NCI-H2227 treated with DMSO at 0.1 percent for 48 hours (cell line): ENCODE measurements at places on chromosomes 12 and 14.

GRCh38 chr12:54596526-54596946 lies 8.1 kb upstream of the PPP1R1A start:
- DNase-seq, result peak; percentile 26

DNA sequence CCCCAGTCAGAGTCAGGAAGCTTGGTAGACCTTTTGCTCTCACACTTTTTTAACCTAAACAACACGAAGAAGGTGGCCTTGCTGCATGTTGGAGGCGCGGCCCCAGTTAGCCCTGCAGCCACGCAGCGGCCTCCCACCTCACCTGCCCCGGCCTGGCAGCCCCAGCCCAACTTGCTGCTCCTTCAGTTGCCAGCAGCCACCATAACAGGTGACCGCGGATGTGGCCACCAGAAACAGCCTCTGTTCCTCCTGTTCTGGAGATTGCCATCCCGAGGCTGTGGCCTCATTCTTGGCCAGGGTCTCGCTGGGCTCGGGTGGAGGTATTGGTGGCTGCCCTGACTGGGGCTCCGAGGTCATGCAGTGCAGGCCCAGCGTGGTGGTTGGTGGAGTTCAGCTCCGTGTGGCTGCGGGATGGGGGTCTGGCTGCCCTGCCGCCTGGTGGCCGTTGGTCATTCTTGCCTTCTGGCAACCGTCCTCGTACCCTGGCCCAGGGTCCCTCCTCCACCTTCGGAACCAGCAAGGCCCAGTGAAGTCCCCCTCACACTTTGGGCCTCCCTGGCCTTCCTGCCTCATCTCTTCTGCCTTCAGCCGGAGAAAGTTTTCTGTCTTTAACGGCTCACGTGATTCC lies 20.7 kb upstream of the TEX22 start:
- no peak for DNase-seq

DNA sequence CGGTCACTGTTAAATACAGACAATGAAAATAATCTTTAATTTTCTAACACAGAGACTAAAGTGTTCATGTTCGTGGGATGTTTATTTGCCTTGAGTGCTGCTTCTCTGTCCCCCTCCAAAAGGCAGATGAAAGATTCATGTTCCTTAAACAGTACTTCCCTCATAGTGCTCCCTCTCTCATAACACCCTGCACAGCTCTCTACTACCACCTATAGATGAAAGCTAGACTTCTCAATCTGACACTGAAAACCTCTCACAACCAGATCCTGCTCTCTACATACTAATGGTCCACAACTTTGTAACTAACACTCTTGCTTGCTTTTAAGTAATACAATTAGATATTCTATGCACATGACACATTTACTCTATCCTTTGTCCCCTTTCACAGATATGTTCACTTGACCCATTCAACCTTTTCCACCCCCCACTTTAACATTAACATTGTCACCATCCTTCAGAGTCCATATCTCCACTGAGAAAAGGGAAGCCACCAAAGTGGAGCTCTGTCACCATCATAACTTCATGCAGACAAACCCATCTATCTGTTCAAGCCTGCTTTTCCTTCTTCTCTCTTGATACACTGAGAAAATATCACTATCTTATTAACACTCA lies 266.4 kb upstream of the USP15 start:
- DNase-seq, result no peak

DNA sequence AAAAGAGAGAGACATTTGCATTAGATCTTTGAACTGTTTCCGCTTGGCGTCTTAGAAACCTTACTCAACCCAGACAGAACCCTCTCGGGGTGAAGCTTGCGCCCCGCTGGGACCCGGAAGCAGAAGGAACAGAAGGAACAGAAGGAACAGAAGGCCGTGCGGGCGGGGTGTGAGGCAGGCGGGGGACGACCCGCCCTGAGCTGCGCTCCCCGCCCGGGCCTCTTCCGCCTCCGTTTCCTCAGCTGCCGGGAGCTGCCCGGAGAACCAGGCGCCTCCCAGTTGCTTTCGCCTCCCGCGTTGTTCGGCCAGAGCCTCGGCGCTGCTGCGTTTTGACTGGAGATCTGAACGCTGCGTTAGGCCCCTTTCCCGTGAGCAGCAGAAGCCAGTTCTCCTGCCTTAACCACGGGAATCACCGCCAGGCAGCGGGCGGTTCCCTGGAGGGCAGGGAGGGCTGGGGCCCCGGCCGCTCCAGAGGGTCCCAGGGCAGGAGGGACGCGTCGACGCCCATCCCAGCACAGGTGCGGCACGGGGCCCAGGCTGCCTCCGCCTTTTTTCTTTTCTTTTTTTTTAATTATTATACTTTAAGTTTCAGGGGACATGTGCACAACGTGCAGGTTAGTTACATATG lies 19.3 kb upstream of the MMP17 start:
- no peak for DNase-seq

DNA sequence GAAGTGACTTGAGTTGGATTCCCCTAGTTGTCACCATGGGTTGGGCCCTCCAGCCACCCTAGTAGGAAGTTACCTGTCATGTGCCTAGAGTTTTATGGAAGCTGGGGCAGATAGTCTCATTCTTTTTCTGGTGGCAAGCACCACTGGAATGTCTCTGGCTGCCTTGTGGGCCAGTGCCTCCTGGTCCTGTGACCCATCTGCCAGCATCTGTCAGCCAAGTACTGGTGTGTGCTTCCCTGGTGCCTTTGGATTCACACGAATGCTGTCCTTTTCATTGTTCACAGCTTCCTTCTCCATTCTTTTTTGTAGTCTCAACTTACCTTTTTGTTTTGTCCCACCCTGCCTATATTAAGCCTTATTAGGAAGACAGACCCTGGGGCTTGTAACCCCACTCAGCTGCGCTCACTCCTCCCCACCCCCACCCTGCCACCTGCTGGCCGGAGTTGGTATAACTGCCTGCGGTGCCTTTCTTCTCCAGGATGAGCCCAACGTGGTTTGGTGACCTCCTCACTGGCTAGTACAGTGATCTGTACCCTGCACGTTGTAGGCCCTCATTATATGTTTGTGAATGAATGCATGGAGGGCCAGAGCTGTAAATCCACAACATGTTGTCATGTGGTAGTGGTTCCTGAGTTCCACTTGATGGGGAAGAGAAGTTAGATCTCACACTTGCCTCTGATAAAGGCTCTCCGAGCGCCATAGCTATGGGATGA lies 125.7 kb downstream of the TSPAN9 start:
- DNase-seq, result no peak

GRCh38 chr14:79580906-79581305 lies 630.4 kb downstream of the DIO2 start:
- DNase-seq, result no peak

GRCh38 chr12:25249931-25250738 lies 594 bp downstream of the KRAS start:
- DNase-seq, result peak; percentile 4

- DNase-seq, result peak; percentile 69
Observed at GRCh38 chr14:90355540-90356518, 24.1 kb upstream of the NRDE2 start.

- no peak for DNase-seq
Observed at GRCh38 chr14:80136358-80136757, 74.9 kb downstream of the DIO2 start.

DNA sequence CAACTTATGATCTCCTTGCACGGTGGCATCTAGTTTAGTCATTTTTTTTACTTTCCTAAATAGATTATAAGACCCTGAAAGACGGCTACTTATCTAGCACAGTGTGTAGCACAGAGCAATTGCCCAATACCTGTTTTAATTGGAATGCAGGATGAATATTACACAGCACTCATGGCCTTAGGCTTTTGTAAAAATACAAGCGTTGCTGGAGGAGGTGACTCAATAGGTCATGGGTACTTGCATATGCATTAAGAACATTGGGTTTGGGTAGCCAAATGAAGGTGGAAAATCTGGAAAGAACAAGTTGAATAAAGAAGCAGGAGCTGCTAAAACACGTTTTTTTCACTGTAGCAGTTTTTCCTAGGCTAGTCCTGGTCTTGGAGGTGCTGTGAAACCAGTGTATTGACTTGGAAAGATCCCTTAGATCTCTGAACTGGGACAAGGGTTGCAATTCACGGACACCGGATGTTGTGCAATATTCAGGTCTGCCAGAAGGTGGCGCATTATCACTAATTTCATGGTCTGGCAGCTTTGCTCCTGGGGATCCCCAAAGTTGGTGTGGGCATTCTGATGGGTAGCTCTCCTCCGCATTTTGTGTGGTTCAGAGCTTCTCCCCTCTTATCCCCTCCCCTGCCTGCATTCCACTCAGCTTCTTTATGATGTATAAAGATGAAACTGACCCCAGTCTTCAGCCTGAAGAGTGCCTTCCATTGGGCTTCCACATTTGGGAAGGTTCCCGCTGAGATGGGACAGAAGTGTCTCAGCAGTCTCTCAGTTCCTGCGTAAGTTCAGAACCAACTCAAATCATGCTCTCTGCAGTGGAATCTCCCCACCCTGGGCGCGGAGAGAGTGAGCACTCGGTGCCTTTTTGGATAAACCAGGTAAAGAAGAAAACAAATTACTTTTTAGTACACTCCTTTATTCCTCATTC lies 278.3 kb downstream of the NRXN3 start:
- DNase-seq, result peak; percentile 35
